Gastrocnemius medialis (tissue), 4 donors: ENCODE measurements at places on chromosomes 7 and 10.

DNA sequence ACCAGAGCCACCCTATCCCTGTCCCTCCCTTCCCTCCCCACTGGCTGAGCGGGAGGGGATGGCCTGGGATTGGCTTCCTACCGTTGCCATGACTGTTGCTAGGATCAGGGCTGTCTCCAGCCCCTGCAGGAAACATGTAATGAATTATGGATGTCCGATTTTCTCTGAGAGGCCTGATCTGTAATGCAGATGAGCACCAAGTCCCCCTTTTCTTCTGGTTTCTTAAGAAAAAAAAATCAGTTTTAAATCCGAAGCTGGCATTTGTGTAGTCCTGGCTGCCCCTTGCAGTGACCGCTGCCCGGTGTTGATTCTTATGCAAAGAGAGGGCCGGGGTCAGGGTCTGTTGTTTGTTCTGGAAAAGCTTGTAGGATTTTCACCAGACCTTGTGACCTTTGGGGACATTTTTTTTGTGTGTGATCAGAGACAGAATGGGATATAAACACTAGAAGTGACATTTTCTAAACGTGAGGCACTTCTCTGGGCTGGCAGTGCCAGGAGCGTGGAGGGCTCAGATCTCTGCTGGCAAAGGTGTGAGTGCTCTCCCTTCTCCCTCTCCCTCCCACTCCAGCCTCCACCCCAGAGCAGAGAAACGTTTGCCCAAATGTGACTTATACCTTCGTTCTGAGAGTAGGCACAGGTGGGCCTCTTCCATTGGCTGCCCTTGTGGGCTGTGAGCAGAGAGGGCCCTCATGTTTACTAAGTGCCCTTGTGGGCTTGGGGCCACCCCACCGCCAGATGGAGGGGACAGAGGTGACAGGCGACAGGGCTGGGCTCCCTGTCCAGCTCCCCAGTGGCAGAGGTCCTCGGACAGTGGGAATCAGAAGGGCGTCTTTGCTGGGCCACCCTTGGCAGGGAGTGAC is 127.5 kb downstream of the DNAJB6 start:
- no peak for DNase-seq

DNA sequence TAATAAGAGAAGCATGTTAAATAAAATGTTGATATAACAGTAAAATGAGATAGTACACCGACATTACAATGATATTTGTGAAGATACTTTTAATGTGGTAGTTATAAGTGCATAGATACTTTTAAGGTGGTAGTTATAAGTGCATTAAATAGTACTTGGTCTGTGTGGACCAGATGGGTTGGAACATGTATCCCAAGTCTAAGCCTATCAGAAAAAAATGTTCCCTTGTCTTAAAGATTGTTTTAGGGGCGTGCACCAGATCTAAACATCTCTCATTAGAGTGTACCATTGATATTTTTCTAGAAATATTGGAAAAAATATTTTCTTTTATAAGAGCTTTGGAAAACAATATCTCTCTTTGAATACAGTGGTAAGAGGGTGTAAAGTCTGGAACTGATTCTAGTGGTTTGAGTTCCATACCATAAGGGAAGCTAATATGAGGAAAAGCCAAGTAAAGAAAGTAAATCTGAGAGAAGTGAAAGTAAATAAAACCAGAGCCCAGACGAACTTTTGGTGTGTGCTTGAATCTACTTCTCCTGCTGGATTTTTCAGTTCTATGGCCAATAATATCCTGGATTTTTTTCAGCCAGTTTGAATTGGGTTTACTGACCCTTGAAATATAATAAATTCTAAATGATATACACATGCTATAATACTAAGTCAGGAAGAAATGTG is 175.3 kb downstream of the MBL2 start:
- no peak for DNase-seq

- DNase-seq: no peak
Measured at GRCh38 chr7:157516311-157516710, 179.5 kb downstream of the DNAJB6 start.

DNA sequence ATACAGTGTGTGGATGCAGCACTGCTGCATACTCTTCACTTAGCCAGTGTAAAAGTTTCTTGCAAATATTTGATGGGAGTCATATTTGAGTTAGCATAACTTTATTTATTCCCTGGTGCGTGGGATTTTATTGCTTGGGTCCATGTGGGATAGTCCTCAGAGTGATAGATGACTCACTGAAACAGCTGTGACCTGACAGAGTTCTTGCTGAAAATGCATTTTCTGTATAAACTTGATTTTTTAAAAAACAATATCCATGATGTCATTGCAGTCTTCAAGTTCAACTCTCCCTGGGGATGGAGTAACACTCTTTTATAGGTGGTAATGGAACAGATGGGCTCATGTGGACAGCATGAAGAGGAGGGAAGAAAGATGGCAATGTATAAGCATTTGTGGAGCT is 310.0 kb downstream of the PPP1R3A start:
- no peak for DNase-seq

- DNase-seq: no peak
Measured at GRCh38 chr10:106107706-106108105, 1056.8 kb downstream of the SORCS1 start.

DNA sequence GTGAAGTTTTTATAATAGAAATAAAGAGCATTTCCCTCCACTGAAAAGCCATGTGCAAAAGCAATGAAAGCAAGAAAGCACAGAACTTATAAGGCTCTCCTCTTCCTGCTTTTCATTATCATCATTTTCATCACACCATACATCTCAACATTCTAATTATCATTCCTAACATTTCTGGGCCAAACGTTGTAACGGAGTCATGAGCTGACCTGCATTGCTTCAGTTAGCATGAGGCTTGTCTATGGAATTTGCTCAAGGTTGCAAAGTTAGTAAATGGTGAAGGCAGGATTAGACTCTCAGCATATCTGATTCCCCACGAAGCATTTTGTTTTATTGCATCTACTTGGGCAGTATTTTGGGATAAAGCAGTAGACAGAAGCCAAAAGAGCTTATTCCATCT is 11.4 kb downstream of the SCIN start:
- no peak for DNase-seq
